Skin of body (tissue), 3 donors: ENCODE measurements at places on chromosomes 3 and 15. TPM values are rescaled to one million over a fixed set of nuclear protein-coding genes. Genes with fewer than 3 reads are reported as not detected.

The ALDH1L1 gene
- 8.8 TPM for total RNA-seq

The DPPA4 gene
- total RNA-seq, result 1.5 TPM

The SPESP1 gene
- total RNA-seq, result 0.99 TPM

DNA sequence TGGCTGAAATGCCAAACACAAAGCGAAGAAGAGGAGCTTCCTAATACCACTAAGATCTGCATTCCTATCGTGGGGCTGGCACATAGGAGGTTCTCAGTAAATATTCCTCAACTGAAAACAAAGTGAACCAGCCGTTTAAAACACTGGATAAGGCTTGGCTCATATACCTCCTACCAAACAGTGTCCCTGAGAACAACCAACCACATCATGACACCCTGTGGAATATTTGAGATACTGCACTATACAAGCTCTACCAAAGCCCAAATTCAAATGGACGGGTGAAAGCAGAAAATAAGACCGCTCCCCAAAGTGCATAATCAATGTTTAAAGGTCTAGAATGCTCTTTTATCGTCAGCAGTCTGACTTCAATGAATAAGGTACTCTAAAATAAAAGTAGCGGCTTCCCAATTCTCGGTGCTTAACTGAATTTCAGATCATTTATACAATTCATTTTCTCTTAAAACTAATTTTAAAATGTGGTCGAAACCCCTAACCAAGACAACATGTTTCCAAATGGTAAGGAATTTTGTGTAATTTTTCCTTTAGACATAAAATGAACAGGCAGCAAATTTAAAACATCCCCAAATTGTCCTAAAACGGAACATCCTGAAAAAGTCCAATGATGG lies 425.8 kb downstream of the ERC2 start:
- peak; percentile 49 for DNase-seq

GRCh38 chr3:41095702-41096101 lies 103.6 kb upstream of the CTNNB1 start:
- DNase-seq, result no peak
